Camera-type eye (tissue), 1 donor: ENCODE measurements at places on chromosomes 7 and 10. TPM values are rescaled to one million over a fixed set of nuclear protein-coding genes. Genes with fewer than 3 reads are reported as not detected.

Gene TAS2R5
- total RNA-seq = 8.6 TPM

Gene EEPD1
- 21.3 TPM for total RNA-seq

Gene FAM25A
- total RNA-seq = not detected

Gene NUPR2
- total RNA-seq = not detected

Gene TSPAN14
- 56.4 TPM for total RNA-seq

Gene GPR26
- total RNA-seq = 1.4 TPM

Gene CYTH3
- total RNA-seq = 49.1 TPM

Gene NKX6-2
- total RNA-seq = not detected

Gene PLAC9
- 43.8 TPM for total RNA-seq

Gene ITPRID1
- 0.11 TPM for total RNA-seq

Gene OPN1SW
- 35.2 TPM for total RNA-seq

Gene RNF133
- 2.6 TPM for total RNA-seq

Gene CDC14C
- total RNA-seq = 0.22 TPM

Gene AEBP1
- total RNA-seq = 143 TPM

Gene MCM10
- total RNA-seq = 4.1 TPM

Gene RAMP3
- 18.1 TPM for total RNA-seq

Gene PROSER2
- total RNA-seq = 7.4 TPM

Gene IKZF1
- total RNA-seq = 4.4 TPM

Gene MBL2
- total RNA-seq = not detected

Gene RBP3
- 348 TPM for total RNA-seq

Gene TUBAL3
- total RNA-seq = 0.49 TPM

Gene GJD4
- not detected for total RNA-seq

Gene GARIN1A
- 0.49 TPM for total RNA-seq

Gene GPRIN2
- total RNA-seq = 9.0 TPM

Gene TRIM50
- total RNA-seq = not detected

Gene SFXN2
- total RNA-seq = 16.8 TPM

Gene AKR1C4
- total RNA-seq = not detected

Gene CPEB3
- 18.1 TPM for total RNA-seq

Gene CHN2
- 62.5 TPM for total RNA-seq

Gene ZP3
- total RNA-seq = 0.82 TPM

Gene ABCB1
- 8.0 TPM for total RNA-seq

Gene MYH16
- not detected for total RNA-seq

Gene MAGI2
- total RNA-seq = 49.4 TPM

Gene GIMAP1
- total RNA-seq = 1.9 TPM

Gene SP4
- total RNA-seq = 60.0 TPM
